AG20443 (cell line): ENCODE measurements at places on chromosomes 5 and 9.

- DNase-seq: peak; percentile 43
Measured at GRCh38 chr9:4614627-4615026, 47.5 kb upstream of the PLPP6 start.

DNA sequence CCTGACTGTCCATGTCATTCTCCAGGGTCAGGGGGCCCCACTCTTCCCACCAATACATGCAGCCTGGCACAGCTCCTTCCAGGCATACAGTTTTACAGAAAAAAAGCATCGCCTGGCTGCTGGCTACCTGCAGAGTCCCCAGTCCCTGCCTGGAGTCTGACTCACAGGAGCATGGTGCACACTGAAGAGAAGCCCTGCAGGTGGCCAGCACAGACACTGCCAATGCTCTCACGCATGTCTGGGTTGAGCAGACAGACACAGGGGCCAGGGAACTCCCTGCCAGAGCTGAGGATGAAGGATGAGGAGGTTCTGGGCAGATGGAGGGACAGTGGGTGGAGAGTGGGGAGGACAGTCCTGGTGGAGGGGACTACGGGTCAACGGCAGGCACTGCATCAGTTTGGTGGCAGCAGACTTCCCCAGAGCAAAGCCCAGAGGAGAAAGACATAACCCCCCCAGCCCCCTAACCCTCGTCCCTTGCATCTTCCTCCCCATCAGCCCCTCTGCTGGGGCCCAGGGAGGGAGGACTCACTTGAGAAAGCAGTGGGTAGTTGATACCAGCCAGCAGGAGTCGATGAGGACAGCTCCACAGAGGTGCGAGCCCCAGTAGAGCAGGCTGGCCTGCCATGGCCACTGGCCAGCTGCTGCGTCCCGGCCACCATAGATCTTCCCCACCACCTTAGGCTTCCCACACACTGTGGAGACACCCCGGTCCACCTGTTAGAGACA, 72.9 kb upstream of the SPTLC1 start:
- no peak for DNase-seq

DNA sequence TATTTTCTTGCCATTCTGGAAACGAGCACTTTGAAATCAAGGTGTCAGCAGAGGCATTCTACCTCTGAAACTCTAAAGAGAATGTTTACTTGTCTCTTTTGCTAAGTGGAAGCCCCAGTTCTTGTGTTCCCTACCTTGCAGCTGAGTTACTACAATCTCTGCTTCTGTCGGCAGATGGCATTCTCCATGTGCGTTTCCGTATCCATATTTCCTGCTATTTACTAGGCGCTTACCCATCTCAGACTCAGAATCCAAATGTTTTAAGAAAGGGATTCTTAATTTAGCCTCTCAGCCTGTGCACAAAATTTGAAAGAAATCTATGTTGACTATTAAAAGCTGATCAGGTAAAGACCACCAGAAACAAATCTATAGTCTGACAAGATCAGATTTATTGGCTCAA, 221.3 kb upstream of the FTMT start:
- DNase-seq: peak; percentile 11

DNA sequence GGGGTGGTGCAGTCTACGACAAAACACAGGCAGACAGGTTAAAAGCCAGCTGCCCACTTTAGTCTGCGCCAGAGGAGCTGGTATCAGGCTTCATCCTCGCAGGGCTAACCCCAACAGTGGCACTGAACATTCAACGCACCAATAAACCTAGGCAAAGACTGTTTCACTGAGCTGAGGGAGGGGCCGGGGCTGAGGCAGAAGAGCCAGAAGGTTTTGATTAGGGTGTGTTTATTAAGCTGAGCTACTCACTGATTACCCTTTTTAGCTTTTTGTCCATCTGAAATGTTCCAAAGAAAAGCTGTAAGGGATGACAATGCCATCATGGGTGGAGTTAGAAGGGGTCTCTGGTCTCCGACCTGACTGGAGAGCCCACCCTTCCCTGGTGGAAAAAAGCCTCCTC, 1.4 kb downstream of the ZMYND19 start:
- DNase-seq: no peak

DNA sequence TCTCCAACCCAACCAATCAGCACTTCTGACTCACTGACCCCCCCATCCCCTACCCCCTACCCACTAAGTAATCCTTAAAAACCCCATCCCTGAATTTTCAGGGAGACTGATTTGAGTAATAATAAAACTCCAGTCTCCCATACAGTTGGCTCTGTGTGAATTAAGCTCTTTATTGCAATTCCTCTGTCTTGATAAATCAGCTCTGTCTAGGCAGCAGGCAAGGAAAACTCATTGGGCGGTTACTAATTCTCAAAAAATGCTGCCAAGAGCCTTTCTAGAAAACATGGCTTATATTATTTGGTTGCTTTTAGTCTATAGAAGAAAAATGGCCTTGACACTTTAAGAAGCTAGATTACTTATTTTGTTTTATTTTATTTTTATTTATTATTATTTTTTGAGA, 131.7 kb downstream of the SUSD1 start:
- DNase-seq: no peak

DNA sequence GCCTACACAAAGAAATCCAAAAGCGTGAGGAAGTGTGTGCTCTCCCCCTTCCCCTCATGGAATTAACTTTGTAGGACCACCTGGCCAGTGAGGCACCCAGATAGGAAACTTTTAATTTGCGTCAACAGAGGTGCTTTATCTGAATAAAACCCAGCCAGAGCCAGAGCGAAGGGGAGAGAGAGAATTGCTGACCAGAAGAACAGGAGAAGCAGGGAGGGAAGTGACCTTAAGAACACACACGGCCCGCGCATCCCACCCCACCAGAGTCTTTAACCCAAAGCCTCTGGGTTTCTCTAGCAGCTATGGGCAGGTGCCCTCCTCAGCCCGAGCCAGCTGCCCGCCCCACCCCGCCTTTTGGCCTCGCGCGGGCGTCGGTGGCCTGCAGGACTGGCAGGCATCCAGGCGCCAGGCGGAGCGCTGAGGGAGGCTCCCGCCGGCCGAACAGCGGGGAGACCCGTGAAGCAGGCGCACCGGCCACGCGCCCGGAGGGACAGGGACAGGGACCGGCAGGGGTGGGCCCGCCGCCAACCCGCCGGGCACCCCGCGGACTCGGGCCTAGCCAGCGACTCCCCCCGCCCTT, 580 bp downstream of the ERAP1 start:
- peak; percentile 91 for DNase-seq

- no peak for DNase-seq
Measured at GRCh38 chr9:121682201-121682600, 30.8 kb downstream of the DAB2IP start.

- DNase-seq: no peak
Measured at GRCh38 chr9:107284636-107285035, 1.6 kb downstream of the RAD23B start.

DNA sequence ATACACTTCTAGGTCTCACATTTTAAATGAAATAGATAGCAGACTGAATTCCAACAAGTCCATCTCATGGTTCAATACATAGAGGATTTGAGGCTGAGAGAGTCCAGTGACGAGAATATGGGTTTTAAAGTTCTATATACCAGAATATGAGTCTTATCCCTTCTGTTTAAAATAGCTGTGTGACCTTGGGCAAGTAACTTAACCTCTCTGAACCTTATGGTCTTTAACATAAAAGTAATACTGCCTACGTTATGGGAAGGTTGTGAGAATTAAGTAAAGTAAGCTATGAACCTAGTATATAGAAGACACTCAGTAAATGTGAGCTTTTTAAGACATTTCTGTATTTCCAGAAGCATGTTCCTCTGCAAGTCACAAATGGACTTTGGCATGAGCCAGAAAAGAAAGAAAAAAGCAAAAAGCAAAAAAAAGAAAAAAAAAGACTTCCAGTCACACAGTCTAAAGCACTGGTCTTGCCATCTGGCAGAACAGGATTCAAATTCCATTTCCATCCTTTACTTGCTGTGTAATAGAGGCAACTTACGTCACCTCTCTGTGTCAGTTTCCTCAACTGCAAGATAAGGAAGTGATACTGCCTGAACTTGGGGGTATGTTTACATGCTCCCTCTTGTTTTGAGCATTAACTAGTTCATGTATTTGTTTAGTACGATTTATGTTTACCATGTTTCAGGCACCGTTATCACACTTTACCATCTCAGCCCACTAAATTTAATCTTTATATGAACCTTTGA, 248.2 kb downstream of the TRIM32 start:
- DNase-seq: no peak

DNA sequence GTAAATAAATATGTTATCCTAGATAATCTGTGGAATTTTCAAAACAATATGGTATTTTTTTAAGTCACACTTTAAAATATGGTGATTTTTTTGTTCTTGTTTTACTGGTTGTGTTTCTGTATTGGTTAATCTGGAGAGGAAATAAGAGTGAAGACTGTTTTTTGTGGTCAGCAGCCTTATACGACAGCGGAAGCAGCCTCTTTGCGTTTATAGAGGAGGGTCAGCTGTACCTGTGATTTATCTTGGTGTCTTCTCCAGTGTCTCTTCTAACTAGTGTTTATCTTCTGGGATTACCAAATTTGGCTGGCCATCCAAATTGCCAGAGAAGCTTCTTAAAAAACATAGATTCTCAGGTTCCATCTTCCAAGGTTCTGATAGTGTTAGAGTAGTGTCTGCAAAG, 58.7 kb downstream of the ICE1 start:
- no peak for DNase-seq

- DNase-seq: peak; percentile 61
Measured at GRCh38 chr9:36214571-36214970, 23.9 kb downstream of the CLTA start.

- DNase-seq: no peak
Measured at GRCh38 chr5:166726406-166726805, 1565.0 kb upstream of the WWC1 start.

DNA sequence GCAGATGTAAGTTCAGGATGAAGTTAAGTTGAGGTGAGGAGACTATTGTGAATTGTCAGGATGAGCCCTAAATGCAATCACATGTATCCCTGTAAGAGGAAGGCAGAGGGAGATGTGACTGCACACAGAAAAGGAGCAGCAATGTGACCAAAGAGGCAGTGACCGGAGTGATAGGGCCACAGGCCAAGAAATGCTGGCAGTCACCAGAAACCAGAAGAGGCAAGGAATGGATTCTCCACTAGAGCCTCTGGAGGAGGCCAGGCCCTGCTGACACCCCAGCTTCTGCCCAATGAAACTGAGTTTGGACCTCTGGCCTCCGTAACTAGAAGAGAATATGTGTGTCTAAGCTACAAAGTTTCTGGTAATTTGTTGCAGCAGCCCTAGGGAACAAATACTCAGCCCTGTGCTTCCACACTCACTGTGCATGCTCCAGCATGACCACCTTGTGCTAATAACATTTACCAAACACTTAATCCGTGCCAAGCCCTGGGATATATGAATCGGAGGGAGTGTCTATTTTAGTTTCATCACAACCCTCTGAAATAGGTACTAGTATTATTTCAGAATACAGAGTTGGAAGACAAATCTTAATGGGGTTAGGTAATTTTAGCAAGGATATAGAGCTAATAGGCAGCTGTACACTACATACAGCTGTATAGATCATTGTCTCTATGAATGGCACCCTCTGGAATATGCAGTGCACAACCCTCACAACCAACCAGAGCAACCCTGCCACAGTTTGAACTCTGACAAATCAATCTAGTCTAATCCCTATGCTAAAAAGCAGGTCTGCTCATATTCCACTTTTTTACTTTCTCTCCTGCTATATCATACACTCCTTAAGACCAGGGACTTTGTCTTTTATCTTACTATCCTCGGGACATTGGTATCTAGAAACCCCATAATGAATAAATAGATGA, 7.8 kb upstream of the GPX8 start:
- DNase-seq: peak; percentile 37

DNA sequence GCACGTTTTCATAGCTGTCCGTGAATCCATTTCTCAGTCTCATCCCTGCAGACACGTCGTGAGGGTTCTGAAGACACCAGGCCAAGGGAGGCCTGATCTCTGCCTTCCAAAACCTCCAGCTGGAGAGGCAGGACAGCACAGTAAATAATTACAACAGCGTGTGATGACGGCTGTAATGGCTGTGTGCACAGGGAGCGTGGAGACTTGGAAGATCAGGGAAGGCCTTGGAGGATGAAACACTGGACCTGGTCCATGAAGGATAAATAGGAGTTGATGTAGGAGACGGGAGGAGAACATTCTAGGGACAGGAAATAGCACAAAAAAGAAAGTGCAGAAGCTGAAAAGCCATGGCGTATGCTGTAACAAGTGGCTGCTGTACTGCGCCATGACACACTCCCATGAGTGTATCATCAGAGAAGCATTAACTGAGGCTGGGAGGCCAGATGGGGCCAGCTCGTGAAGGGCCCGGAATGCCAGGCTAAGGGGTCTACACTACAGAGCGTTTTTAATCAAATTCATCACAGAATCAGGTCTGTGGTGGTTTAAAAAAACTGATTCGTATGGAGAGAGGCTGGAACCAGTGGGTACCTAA, 97.2 kb downstream of the CRB2 start:
- DNase-seq: no peak

DNA sequence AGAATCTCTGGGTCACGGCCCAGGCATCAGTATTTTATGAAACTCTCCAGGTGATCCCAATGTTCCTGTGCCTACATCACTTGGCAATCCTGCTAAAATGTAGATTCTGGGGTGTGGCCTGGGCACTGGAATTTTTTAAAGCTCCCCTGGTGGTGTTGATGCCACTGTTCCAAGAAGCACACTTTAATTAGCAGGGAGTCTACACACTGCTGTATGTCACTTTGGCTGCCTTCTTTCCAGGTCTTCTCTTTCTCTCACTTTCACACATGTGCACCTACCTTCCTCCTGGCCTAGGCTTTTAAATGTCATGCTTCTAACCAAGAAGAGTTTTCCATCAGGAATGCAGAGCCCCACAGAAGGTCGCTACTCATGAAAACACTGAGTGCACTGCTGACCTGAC, 136.0 kb upstream of the ALDH1B1 start:
- no peak for DNase-seq

GRCh38 chr5:139671096-139671841, 23.1 kb downstream of the CXXC5 start:
- peak; percentile 68 for DNase-seq

GRCh38 chr5:124628721-124629596, 117.5 kb downstream of the ZNF608 start:
- peak; percentile 93 for DNase-seq

- no peak for DNase-seq
Measured at GRCh38 chr5:135027266-135027696, 6.7 kb downstream of the PITX1 start.
